ENCODE measurements at places on chromosomes 12 and 14.

- DNase-seq = no peak
Observed at GRCh38 chr14:50963919-50964318, 19.6 kb upstream of the PYGL start.

GRCh38 chr14:84098261-84098660 lies 1431.7 kb upstream of the FLRT2 start:
- no peak for DNase-seq

- DNase-seq = no peak
Observed at GRCh38 chr14:75306927-75307699, 28.5 kb downstream of the FOS start.

DNA sequence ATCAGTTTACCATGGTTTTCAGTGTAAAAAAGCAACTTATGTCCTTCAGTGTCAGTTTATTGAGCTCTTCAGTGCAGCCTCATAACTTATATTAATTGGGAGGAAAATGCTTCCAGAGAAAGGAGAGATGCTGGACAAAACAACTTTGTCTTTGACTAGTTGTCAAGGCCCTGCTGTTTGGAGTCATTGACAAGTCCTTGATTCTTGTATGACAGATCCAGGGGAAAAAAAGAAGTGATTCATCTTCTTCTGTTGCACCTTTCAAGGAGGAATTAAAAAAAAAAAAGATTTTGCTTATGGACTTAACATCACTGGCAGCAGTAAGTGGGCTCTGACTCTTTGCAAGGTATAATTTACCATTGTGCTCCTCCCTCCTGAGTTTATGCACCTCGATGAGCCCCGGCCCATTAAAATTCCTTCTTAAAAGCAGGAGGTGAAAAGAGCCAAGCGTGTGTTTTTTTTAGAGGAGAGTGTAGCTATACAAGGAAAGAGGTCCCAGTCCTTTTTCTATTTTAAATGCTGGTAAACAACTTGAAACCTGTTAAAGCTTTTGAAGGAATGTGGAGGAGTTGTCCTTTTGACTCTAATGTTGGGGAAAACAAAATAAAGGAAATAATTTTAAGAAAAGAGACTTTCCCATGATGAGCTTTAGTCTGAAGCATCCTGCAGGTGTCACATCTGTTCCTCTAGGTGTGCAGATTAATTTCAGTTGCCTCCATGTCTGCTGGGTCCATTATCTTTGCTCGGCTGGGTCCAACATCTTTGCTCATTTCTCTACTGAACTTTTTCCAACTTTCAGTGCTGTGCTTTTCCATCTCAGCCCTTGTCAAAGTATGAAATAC lies 431.6 kb downstream of the RAD51B start:
- DNase-seq = no peak

DNA sequence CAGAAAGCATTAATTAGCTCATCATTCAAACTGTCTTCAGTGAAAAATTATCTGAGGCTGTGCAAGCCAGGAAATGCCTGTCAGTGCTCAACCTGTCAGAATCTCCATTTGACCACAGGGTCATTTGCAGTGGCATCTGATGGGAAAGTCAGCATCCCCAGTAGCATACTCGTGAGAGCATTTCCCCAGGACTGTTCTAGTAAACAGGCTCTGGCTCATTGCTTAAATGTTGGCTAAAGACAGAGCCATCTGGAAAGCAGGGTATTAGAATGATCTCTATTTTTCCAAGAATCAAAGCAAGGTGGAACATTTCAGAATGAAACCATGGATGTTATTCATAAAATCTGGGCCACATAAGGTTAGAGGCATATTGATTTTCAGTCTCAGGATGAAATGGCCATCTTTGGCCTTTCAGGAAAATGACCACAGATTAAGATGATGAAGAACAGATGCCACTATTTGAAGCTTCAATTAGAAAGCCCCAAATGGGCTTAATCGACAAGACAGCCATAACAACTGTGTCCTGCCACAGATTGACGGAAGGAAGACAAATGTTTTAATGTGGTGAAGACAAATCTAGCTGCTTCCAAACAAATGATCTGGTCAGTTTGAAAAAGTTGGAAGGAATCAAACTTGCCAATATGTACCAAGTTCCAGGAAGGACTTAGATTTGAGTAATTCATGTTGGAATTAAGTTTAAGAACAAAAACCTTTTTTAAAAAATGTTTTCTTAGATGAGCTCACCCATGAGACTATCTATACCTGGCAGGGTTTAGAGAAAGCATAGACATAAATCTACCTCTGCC lies 94.0 kb upstream of the FAR2 start:
- DNase-seq = no peak

GRCh38 chr12:108820707-108821406 lies 36.5 kb downstream of the SSH1 start:
- DNase-seq = no peak

DNA sequence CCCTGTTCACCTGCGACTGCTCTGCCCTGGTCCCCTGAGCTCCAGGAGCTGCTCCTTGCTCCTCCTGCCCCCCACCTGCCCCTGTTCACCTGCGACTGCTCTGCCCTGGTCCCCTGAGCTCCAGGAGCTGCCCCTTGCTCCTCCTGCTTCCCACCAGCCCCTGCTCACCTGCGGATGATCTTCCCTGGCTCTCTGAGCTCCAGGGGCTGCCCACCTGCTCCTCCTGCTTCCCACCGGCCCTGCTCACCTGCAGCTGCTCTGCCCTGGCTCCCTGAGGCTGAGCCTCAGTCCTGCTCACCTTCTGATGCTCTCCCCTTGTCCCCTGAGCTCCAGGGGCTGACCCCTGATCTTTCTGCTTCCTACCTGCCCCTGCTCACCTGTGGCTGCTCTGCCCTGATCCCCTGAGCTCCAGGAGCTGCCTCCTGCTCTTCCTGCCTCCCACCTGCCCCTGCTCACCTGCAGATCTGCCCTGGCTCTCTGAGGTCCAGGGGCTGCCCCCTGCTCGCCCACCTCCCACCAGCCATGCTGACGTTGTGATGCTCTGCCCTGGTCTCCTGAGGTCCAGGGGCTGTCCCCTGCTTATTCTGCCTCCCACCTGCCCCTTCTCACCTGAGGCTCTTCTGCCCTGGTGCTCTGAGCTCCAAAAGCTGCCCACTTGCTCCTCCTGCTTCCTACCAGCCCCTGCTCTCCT lies 219.2 kb downstream of the TMEM121 start:
- DNase-seq = no peak

DNA sequence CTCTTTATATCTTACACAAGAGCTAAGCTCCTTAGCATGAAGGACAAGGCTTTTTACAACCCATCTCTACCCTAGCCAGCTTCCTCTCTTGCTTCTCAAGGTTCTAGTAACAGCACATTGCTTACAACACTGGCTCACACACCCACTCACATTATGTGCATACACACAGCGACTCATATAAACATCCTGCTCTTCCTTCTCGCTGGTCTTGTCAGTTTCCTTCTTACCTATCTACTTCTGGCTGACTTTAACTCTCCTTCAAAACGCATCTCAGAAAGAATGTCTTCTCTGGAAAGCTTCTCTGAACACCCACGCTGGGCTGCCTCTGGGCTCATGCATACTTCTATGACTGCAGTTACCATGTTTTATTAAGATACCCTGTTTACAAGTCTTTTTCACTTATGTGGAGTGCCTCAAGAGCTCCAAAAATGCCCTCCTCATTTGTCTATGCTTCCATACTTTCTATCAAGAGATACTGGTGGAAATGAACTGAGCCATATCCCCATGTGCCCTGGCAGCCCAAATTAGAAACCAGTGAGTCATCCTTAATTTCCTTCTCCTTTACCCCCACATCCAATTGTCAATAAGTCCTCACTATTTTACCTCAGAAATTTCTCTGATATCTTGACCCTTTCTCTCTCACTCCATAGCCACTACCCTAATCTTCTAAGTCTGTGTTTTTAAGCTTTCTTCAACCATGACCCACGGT lies 126.9 kb upstream of the KRAS start:
- DNase-seq = no peak

DNA sequence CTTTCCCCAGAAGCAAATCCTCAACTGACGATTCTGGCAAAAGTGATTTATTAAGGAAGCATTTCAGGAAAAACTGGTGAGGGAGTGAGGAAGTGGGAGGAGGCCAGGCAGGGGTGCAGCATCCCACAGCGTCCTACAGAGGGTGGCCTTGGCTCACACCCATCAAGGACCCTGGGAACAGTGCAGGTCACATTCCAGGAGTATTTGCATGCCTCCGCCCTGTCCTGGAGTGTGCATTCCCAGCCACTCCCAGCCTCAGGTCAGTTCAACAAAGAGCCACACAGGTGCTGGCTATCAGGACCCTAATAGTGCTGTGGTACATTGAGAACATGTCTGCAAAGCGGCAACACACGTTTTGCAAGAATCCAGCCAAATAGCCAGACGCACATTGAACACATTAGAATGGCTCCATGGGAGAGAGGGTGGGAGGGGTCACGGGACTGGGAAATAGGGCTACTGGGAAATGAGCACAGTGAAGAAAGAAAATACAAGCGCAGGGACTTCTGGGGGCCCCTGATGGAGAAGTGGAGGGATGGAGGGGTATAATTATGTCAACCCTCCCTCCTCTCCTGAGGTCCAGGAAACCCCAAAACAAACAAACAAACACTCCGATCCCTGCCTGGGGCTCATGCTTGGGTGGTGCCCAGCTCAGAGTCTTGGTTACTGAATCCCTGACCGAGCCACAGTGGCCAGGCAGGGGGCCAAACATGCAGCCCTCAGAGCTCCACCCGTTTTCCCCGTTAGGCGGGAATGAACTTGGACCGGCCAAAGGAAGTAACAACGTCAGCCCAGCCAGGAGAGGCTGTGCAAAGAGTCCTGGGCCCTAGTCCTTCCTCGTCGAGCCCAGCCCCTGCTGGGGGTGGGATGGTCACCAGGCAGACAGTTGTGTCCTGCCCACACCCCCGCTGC lies 36.5 kb downstream of the CMKLR1 start:
- no peak for DNase-seq

DNA sequence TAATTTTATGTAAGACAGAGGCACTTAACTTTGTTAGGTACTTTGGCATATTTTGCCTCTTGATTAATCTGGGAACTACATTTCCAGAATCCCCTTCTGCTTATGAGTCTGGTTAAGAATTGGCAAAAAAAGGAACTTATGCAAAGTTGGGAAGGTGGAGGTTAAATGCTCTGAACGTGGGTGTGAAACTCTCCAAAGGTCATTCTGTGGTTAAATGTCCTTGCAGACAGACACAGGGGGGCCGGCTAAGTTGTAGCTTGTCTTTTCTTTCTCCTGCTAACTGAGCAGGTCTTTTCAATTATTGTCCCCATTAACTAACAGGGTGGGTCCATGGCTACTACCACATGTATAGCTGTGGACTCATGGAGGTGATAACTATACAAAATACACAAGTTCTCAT lies 248.6 kb upstream of the NOVA1 start:
- no peak for DNase-seq

- DNase-seq = no peak
Observed at GRCh38 chr12:50059440-50060119, 2.2 kb downstream of the ASIC1 start.

- DNase-seq = peak; percentile 39
Observed at GRCh38 chr12:47903927-47904712, 674 bp downstream of the VDR start.

GRCh38 chr14:53032161-53032803 lies 81.4 kb upstream of the FERMT2 start:
- DNase-seq = no peak

- DNase-seq = no peak
Observed at GRCh38 chr14:106652494-106652893, 1126.1 kb downstream of the TMEM121 start.

DNA sequence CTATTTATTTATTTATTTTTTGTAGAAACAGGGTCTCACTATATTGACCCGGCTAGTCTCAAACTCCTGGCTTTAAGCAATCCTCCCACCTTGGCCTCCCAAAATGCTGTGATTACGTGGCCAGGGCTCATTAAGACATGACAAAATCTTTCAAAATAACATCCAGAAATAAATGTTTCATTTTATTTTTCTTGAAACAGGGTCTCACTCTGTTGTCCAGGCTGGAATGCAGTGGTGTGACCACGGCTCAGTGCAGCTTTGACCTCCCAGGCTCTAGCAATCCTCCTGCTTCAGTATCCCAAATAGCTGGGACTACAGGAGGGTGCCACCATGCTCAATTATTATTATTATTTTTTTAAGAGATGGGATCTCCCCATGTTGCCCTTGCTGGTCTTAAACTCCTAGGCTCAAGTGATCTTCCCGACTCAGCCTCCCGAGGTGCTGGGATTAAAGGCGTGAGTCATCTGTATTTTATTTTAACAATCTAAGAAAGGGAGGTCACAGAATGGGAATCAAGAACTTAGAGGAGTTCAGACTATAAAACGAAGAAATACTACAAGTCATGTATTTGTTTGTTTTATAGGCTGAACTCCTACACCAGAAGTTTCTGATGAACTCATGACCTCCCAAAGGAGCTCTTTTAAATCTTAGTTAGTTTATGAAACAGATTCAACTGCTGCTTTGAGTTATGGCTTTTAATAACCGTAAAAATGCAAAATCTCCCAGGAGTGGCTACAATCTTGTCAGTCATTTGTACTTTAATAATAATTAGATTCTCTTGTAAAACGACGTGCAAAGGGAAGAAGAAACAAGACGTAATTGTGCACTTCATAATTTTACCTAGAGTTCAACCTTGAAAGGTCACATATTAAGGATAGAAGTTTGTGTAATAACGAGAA lies 2.1 kb upstream of the TMEM263 start:
- no peak for DNase-seq

- no peak for DNase-seq
Observed at GRCh38 chr14:45298423-45299117, 45.6 kb upstream of the MIS18BP1 start.

DNA sequence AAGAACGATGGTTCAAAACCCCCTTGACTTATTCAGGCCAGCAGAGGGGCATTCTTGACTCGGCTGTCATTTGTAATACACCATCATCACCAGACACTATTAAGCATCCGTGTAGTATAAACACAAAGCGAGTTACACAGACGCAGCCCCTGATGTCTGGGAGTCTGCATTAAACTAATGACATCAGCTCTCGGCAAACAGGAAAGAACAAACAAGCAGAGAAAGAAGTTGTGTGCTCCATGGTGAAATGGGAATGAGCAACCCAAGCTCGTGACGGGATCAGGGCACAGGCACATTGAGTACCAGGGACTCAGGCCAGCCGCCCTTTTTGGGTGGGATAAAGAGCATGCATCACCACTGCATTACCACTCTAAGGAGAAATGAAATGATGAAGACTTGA lies 460.1 kb downstream of the MED13L start:
- no peak for DNase-seq

DNA sequence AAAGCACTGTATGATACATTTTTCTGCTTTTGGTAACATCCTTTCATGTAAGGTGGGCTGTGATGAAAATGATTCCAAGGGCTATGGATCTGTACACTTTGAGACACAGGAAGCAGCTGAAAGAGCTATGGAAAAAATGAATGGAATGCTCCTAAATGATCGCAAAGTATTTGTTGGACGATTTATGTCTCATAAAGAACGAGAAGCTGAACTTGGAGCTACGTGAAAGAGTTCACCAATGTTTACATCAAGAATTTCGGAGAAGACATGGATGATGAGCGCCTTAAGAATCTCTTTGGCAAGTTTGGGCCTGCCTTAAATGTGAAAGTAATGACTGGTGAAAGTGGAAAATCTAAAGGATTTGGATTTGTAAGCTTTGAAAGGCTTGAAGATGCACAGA lies 22.1 kb upstream of the SRGAP1 start:
- no peak for DNase-seq

GRCh38 chr12:79689477-79690141 lies 1.2 kb downstream of the PAWR start:
- DNase-seq = no peak

GRCh38 chr12:122297494-122297893 lies 31.2 kb upstream of the VPS33A start:
- DNase-seq = no peak
